ENCODE measurements at places on chromosomes 6 and 20.
A peak's percentile ranks its signal among the peaks of the same experiment; 100 is the strongest.

GRCh38 chr6:36373368-36374019 lies 14.0 kb downstream of the ETV7 start:
- no peak for DNase-seq

- DNase-seq: no peak
Observed at GRCh38 chr6:150410399-150410798, 41.6 kb downstream of the IYD start.

- peak; percentile 55 for DNase-seq
Observed at GRCh38 chr6:108348655-108349349, 53.9 kb downstream of the AFG1L start.

- peak; percentile 42 for DNase-seq
Observed at GRCh38 chr6:13331516-13332348, 3.4 kb upstream of the TBC1D7 start.

DNA sequence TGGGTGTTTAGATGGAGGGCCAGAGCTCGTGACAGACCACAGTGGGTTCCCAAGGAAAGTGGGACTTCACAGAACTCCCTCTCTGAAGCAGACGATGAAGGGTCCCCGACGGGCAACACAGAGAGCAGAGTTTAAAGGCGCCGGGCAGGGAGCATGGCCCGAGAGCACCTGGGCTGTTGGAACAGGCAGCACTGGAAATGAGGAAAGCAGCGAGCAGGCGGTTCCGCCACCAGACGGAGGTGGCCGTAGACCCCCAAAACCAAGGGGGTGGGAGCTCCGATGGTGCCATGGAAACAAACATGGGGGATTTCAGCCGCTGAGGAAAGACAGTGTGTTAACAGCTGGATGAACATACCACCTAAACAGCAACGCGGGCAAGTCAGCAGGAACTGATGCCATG lies 27.5 kb upstream of the INSM1 start:
- DNase-seq: no peak

GRCh38 chr20:54981175-54981574 lies 505.8 kb downstream of the DOK5 start:
- no peak for DNase-seq

- DNase-seq: no peak
Observed at GRCh38 chr20:49098136-49098535, 52.0 kb downstream of the CSE1L start.

DNA sequence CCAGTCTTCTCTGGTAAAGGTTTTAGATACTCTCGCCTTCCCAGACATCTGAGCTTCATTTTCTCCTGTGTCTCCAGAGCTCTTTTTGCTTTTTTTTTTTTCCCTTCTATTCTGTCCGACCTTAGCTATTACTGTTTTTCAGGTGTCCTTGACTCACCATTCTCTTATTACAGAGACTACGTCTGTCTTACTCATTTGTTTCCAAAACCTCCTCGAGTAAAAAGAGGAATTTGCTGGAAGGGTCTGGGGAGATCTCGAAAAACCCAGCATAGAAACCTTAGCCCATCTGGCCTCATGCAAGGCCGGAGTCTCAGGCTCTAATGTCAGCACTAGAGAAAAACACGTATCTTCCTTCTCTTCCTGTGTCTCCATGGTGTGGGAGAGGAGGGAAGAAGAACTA lies 109.2 kb upstream of the CARMIL1 start:
- no peak for DNase-seq

- DNase-seq: no peak
Observed at GRCh38 chr20:53080969-53081871, 109.1 kb downstream of the TSHZ2 start.

- DNase-seq: no peak
Observed at GRCh38 chr20:36565520-36565919, 7.9 kb upstream of the TGIF2 start.

- peak; percentile 31 for DNase-seq
Observed at GRCh38 chr6:17600527-17601385, 654 bp downstream of the FAM8A1 start.

GRCh38 chr20:61896058-61896961 lies 169.4 kb downstream of the TAF4 start:
- DNase-seq: peak; percentile 33

GRCh38 chr6:25441663-25442270 lies 162.6 kb downstream of the CARMIL1 start:
- DNase-seq: no peak
